Daoy (cell line): ENCODE measurements at places on chromosomes 3 and 15. TPM values are rescaled to one million over a fixed set of nuclear protein-coding genes. Genes with fewer than 3 reads are reported as not detected.
A peak's percentile ranks its signal among the peaks of the same experiment; 100 is the strongest.

DNA sequence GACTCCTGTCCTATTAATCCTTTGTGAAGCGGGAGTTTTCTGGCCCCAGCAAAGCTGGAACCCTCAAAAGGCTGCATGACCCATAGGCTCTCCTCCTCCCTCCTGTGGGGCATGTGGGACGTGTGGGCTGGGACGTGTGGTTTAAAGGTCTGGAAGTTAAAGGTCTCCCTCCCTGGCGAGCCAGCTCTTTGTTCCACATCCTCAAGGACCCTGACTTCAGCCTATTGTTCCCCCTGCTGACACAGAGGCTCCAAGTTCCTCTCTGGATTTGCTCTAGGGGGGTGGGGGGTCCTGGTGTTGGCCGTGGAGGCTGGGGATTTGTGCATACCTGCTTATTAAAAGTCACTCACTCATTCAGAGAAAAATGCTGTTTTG is 44.2 kb downstream of the SMAD6 start:
- DNase-seq, result no peak

- peak; percentile 87 for DNase-seq
Observed at GRCh38 chr15:63501256-63502089, 2.9 kb upstream of the USP3 start.

DNA sequence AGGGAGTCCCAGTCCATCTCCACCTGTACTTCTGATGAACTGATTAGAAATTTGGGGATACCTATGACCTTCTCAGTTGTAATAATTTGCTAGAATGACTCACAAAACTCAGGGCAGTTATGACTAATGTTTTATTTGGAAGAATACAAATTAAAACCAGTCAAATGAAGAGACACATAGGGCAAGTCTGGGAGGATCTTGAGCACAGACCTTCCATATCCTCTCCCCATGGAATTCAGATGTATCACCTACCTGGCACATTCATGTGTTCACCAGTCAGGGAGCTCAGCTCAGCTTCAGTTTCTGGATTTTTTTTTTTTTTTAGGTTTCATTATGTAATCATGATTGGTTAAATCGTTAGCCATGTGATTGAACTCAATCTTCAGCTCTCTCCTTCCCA is 247.7 kb downstream of the VGLL3 start:
- no peak for DNase-seq

DNA sequence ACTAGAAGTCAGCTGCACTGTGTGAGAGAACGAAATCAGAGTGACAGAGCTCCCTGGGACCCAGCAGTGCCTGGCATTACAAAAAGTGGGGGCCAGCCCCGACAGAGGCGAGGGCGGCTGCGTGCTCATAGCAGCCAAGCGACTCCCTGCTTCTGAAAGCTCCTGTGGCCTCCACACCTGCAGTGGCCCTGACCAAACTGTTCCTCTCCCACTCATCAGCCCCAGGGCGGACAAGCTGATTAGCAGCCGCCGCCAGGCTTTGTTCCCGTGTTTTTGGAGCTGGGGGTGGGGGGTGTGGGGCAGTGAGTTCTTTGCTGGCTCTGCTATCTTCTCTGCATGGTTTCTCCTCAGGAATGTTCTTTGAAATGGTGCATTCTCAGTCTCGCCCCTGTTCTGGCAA is 58.1 kb downstream of the DGKG start:
- DNase-seq, result no peak

DNA sequence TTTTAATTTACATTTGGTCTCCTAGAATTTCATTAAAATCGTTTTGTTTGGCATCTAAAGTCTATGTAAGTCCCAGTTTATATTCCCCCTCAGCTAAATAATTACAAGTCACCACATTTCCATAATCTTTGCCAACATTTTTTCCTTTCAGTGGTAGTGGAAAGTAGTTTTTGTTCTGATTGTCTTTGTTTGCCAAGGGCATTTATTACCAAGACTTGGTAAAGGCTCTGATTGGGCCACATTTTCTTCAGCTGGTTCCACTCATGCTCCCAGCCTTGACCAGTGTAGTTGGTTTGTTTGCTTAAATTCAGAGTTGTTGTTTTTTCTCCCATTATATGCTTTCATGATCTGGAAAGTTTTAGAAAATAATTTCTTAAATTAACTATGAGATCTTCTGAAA is 153.4 kb upstream of the MME start:
- DNase-seq, result no peak

GRCh38 chr15:85831415-85832113 is 36.8 kb upstream of the KLHL25 start:
- DNase-seq, result peak; percentile 9

GRCh38 chr3:183044547-183045229 is 54.6 kb downstream of the MCCC1 start:
- DNase-seq, result no peak

DNA sequence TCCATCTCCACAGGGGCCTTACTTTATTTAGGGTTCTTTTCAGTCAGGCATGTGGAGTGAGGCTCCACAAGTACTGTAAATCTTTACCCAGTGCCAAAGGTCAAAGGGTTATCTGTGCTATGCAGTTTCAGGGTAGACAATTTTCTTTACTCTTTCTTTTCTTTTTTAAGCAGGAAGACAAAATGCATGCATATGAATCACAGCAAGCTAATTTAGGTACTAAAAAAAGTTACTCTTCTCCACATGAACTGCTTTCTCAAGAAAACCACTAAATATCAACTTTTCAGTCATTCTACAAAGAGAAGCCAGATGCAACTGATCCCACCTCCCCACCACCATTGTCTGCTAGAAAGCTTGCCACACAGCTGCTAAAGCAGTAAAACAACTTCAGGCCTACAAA is 73.3 kb upstream of the PYGO1 start:
- DNase-seq, result no peak

DNA sequence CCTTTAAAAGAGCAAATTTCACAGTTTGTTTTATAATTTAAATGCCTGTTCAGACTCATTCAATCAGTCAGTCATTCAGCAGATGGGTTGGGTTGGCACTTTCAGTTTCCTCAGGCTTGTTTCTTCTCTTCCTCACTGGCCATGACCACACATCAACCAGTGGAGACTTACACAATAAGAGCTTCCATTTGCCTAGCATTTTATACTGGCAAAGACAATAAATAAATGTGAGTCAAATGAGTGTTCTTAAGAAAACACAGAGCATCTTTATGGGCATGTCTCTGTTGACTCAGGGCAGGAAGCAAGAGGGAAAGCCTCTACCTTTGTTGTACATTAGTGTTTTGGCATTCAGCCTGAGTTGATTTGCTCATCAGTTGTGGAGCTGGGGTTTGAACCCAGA is 122.6 kb downstream of the EPHB1 start:
- DNase-seq, result peak; percentile 43

- DNase-seq, result no peak
Observed at GRCh38 chr3:5298453-5298852, 110.9 kb downstream of the EDEM1 start.

GRCh38 chr3:100932491-100932890 is 60.7 kb downstream of the ABI3BP start:
- DNase-seq, result no peak

GRCh38 chr3:53495520-53496391 is 1.3 kb downstream of the CACNA1D start:
- DNase-seq, result peak; percentile 10

- DNase-seq, result no peak
Observed at GRCh38 chr15:40922608-40923005, 6.5 kb upstream of the DLL4 start.

DNA sequence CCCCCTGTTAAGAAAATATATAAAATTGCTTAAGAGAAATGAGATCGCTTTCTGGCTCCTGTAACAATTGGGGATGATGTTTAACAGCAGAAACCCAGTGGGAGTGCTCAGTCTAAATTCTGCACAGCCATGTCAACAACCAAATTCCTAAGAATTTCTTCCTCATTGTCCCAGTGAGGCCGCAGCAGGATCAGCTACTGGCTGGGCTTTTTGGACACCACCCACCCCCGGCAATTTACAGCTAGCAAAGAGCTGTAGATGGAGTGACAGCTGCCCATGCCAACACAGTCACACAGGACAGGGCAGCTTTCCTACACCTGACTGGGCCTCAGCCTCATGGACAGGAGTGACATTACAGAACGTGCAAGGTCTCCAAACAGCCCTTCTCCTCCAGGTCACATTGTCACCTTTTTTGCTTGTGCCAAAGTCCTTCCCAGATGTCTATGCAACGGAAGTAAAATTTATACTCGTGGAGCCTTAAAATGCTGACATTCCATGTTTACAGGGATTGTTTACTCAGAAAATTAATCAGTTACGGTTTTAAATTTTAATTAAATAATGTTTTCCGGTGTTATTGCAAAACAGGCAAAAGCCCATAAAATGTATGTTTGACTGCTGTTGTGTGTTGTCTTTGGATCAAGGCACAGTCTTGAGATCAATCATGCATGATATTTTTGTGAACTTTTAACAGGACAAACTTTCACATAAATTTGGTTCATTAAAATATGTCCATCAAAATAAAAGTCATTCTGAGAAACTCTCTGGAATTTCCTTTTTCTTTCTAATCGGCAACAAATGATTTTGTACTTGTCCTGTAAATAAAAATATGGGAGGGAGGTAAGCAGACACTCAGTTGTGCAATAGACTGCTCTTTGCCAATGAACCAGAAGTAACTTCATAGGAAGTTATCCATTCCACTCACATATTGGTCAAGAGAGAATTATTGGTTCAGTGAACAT is 943.2 kb downstream of the MCTP2 start:
- no peak for DNase-seq

- DNase-seq, result no peak
Observed at GRCh38 chr3:194667363-194667762, 4.6 kb downstream of the LSG1 start.

GRCh38 chr3:63975723-63976122 is 47.6 kb downstream of the PSMD6 start:
- peak; percentile 32 for DNase-seq

- DNase-seq, result no peak
Observed at GRCh38 chr3:122343654-122344053, 18.6 kb downstream of the CSTA start.

- no peak for DNase-seq
Observed at GRCh38 chr3:102114264-102114979, 265.1 kb downstream of the NFKBIZ start.

GRCh38 chr3:25481386-25481785 is 53.3 kb downstream of the RARB start:
- no peak for DNase-seq

- peak; percentile 72 for DNase-seq
Observed at GRCh38 chr3:141105828-141106628, 54.9 kb downstream of the SPSB4 start.

DNA sequence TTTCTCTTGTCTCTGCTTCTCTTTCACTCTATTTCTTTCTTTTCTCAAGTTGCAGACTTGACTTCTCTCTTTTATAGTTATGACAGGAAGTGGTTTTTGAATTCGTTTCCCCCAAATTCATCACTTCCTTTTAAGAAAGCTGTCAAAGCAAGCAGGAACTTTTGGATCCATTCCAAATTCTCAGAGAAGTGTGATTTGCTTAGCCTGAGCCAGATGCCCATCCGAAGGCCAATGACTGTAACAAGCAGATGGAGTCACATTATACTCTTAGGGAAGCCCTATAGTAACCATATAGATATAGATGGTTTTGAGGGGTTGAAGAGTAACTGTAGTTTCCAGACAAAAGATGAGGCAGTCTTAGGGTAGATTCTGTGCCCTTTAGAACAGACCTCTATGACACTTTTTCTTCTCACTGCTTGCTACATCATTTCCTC is 592.0 kb upstream of the KCNMB2 start:
- DNase-seq, result no peak

DNA sequence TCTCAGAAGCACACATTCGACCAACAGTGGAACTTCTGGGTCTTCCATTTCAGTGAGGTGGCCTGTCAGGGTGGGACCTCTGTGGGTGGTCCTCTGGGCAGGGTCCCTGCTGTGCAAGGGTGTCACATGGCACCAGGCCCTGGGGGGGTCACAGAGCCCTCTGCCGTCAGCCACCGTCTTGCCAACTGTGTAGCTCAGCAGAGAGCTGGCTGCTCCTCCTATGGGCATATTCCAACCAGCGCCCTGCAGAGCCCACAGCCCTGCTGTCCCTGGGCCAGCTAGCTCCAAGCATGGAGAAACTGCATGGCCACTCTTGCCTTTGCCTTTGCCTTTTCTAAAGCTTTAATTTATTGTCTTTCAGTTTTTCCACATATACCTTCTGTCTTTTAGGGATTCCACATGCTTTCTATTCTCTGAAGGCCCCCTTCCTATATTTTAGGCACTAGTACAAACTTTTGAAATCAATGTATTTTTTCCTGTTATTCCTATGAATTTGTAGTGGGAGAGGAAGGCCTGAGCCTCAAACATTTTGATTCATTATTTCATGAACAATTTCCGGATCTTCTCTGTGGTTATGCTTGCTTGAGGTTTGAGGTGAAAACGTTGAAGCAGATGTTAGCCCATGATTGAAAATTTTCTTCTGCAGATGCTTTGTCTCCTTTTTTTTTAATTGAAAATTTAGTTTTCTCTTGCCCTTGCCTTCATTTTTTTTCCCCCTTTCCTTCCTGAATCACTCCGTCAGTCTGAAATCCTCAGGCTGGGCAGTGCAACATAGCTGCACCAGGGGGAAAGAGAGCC is 11.7 kb downstream of the IQCF1 start:
- no peak for DNase-seq

STRC gene
- total RNA-seq, result not detected in 2 replicates

HRG gene
- not detected in 2 replicates for total RNA-seq

RSRC1 gene
- 58.7 and 70.2 TPM in 2 replicates for total RNA-seq

CTXN2 gene
- not detected in 2 replicates for total RNA-seq

ALS2CL gene
- 0.74 and 0.86 TPM in 2 replicates for total RNA-seq

NTRK3 gene
- total RNA-seq, result 0.39 and 0.80 TPM in 2 replicates

SKIL gene
- total RNA-seq, result 34.4 and 39.9 TPM in 2 replicates

P4HTM gene
- total RNA-seq, result 11.1 and 23.2 TPM in 2 replicates

INSYN1 gene
- total RNA-seq, result 0.06 and 0.21 TPM in 2 replicates

PLCH1 gene
- total RNA-seq, result 1.5 and 2.0 TPM in 2 replicates
